ENCODE measurements at places on chromosomes 5 and 9. TPM values are rescaled to one million over a fixed set of nuclear protein-coding genes. Genes with fewer than 3 reads are reported as not detected.

Gene PLAC8L1
- 0.61 TPM for total RNA-seq

Gene PDCD1LG2
- 0.13 TPM for total RNA-seq

DNA sequence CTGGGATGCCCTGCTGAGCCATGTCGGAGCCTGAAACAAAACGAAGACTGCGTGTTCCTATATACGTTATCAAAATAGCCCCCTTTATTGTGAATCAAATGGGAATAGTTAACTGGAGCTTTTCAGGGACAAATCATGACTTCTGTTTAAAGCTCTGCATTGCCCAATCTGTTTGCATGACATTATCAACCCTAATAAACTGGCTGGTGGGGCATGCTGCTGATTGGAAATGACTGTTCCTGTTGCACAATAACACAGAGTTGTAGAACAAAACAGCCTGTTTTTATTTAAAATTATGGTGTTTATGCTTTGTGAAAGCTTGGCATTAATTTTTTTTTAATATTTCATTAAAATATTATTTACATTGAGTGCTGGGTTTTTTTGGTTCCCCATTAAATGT is 215.5 kb downstream of the TMEM167A start:
- H3K27me3 ChIP-seq: no peaks in the 10 kb centered on the region
- H3K36me3 ChIP-seq: no peaks in the 10 kb centered on the region
- no peak overlapping the region for H3K27ac ChIP-seq
- H3K4me1 ChIP-seq: no peaks in the 10 kb centered on the region
- DNase-seq: no peak
- H3K4me3 ChIP-seq: no peak overlapping the region

DNA sequence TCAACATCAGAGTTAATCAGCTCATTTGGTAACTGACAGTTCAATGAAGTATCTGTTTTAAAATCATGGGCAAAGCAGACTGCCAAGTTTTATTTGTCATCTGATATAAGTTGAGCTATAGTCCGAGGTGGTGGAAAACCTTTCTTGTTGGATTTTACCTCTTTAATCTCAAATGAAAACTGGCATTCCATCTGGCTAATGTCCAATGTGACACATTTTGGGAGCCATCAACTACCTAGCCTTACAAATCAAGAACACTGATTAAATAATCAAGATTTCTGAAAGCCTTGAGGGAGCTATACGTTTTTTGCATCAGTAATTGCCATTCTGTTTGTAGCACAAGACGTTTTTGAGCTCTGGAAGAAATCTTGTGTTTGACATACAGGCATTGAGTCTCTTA is 1380.5 kb upstream of the WWC1 start:
- no peak for DNase-seq
- H3K27me3 ChIP-seq: no peaks in the 10 kb centered on the region
- no peak overlapping the region for H3K27ac ChIP-seq
- H3K36me3 ChIP-seq: no peaks in the 10 kb centered on the region
- no peak overlapping the region for H3K4me3 ChIP-seq

DNA sequence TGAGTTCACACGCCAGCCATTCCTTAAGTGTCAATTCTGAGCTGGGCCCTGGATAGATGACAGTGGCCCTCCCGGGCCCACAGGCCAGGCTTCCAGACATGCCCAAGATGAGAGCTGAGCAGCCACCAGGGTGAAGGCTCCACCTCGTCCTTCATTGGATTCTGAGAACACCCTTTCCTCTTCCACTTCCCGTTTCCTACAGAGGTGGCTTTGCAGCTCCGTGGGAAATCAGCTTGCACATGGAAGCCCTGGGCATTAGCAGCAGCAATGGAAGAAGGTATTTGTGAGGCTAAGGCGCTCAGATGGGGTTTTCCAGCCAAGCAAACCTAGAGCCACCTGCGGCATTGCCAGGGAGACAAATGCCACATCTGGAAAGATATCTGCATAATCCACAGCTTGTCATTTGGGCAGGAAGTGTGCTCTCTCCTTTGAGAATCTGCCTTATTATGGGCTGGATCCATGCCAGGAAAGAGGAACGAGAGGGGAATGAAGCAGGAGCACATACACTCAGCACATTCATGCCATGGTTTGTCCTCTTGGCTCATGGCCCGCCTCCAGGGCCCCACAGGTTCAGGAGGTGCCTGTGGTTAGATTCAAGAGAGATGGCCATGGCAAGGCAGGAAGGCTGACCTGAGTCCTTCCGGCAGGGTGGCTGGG is 34.1 kb downstream of the CFAP77 start:
- H3K4me3 ChIP-seq: no peak overlapping the region
- no peaks in the 10 kb centered on the region for H3K4me1 ChIP-seq
- H3K36me3 ChIP-seq: no peaks in the 10 kb centered on the region
- peaks cover 52% of the 10 kb centered on the region for H3K27me3 ChIP-seq

GRCh38 chr9:30673132-30673531 is 1711.3 kb upstream of the ACO1 start:
- no peak overlapping the region for H3K27ac ChIP-seq
- no peaks in the 10 kb centered on the region for H3K36me3 ChIP-seq
- DNase-seq: no peak
- no peak overlapping the region for H3K4me3 ChIP-seq
- no peaks in the 10 kb centered on the region for H3K27me3 ChIP-seq

Gene SLC45A2
- total RNA-seq: not detected

Measured in activated CD8-positive, alpha-beta T cell treated with anti-CD3 and anti-CD28 coated beads for 36 hours (primary cell).